Posterior cingulate gyrus (tissue), 11 donors: ENCODE measurements at places on chromosomes 7 and 10.

- no peak for DNase-seq
Observed at GRCh38 chr7:98500764-98501163, 99.9 kb upstream of the BAIAP2L1 start.

DNA sequence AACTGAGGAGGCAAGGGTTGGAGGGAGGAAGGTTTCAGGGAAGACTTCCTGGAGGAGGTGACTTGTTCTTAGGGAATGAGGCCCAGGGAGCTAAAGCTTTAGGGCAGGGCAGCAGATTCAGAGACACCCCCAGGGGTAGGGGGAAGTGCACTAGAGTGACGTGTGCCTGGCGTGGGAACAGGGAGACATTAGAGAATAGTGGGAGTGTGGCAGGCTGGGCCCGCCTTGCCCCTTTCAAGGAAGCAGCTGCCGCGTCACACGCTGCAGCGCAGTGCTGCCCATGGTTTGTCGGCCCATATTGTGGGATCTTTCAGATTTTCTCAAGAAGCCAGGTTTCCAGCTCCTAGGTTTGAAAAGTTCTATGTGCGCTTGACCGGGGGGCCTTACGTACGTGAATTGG lies 139.4 kb downstream of the LHPP start:
- no peak for DNase-seq

DNA sequence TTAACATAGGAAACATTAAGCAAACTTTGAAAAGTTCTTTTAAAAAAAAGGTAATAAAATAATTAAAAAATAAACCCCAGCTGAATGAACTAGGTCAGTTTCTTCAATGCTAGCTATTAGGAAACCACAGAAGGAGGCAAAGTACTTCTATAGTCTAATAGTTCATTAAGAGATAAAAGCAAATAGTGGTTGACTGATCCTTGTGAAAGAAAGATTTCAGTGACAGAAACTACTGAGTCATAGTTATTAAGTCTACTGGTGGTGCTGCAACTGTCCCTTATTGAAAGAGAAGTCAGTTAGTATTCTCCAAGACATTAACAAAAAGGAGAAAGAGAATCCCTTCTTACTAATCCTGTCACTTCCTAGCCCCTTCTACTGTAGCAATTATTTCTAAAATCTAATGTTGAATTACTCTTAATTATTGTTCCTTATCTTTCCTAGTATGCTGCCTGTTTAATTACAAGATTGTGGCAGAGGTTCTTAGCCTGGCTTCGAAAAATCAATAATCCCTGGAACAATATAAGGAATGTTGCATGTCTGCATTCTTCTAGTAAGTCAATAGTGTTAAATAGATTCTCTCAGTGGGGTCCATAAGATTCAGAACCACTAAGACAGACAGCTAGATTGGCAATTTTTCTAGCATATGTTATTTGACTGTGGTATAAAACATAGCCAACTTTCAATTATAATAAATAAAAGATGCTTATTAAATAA lies 18.2 kb downstream of the TCTN3 start:
- no peak for DNase-seq

DNA sequence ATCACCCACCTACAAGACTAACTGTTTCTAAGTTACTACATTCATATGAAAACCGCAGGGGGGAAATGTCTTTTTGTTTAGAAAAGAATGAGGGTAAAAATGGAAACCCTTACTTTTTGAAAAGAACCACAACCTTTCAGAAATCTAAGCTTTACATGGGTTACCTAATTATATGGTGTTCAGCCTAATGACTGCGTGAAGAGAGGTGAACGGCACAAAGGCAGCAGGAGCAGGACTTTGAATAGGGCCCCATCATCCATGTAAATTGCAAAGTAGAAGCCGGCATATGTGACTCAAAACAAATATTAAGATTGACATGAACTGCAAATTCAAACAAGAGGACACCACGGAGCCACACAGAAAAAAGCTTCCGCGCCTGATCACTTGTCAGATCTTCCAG lies 25.1 kb downstream of the NEBL start:
- DNase-seq: no peak

DNA sequence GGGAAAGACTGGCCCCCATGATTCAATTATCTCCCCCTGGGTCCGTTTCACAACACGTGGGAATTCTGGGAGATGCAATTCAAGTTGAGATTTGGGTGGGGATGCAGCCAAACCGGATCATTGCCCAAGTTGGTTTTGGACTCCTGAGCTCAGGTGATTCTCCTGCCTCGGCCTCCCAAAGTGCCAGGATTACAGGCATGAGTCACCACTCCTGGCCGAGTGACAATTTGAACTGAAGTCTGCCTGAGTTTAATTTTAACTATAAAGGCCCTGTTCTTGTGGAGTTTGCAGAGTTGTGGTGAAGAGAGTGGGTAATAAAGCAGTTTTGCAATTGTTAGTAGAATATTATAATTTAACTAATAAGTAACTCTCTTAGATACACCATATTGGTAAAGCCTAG lies 78.3 kb downstream of the GALNT17 start:
- no peak for DNase-seq

DNA sequence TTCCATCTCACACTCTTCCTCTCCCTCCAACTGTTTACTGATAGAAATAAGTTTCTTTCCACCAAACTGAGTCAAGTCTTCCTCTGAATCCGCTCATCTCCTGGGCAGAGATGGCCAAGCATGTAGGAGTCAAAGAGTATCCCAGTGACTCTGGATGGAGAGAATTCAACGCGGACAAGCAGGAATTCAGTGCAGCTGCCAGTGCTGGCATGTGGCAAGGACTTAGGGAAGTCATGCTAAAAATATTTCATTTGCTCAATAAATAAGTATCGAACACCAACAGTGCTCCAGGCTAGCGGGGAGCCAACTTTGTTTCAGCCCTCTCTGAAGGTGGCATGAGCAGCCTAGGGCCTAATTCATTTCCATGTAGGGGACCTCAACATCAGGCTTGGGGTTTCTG lies 351.6 kb upstream of the ZMIZ1 start:
- DNase-seq: no peak

- DNase-seq: no peak
Observed at GRCh38 chr10:34954142-34954541, 136.0 kb downstream of the CUL2 start.

- DNase-seq: no peak
Observed at GRCh38 chr7:151871904-151872303, 5.0 kb downstream of the PRKAG2 start.

- no peak for DNase-seq
Observed at GRCh38 chr10:46220872-46221538, 65.8 kb upstream of the ANTXRL start.

DNA sequence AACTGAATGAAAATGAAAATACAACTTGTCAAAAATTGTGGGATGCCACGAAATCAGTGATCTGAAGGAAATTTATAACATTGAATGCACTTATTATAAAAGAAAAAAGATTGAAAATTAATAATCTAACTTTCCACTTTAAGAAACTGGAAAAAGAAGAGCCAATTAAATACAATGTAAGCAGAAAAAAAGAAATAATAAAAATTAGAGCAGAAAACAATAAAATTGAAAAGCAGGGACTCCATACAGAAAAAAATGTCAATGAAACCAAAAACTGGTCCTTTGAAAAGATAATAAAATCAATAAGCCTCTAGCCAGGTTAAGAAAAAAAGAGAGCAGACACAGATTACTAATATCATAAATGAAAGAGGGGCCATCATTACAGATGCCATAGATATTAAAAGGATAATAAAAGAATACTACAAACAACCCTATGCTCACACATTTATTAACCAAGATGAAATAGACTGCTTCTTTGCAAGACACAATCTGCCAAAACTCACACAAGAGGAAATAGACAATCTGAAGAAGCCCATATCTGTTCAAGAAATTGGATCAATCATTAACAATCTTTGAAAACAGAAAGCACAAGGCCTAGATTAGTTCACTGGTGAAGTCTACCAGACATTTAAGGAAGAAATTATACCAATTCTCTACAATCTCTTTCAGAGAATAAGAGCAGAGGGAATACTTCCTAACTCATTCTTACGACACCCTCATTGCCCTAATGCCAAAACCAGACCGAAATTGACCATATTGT lies 233.8 kb upstream of the NEBL start:
- DNase-seq: no peak

DNA sequence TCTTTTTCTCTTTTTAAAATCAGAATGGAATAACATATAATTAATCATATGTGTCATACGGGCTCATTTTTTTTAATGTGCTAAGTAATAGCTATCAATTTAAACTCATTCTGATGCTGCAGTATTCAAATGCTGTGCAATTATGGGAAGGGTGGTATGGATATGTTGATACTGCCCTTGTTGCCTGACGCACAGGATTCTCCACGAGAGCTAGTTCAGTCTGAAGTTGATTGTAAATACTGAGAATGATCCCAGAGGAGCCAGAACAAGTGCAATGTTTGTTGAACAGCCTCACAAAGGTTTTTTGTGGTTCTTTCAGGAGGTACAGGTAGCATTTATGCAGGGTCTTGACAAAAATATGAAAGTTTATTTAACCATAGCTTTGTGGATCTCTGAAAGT lies 13.4 kb downstream of the NPY start:
- no peak for DNase-seq

- no peak for DNase-seq
Observed at GRCh38 chr10:25972631-25973030, 38.6 kb downstream of the MYO3A start.

DNA sequence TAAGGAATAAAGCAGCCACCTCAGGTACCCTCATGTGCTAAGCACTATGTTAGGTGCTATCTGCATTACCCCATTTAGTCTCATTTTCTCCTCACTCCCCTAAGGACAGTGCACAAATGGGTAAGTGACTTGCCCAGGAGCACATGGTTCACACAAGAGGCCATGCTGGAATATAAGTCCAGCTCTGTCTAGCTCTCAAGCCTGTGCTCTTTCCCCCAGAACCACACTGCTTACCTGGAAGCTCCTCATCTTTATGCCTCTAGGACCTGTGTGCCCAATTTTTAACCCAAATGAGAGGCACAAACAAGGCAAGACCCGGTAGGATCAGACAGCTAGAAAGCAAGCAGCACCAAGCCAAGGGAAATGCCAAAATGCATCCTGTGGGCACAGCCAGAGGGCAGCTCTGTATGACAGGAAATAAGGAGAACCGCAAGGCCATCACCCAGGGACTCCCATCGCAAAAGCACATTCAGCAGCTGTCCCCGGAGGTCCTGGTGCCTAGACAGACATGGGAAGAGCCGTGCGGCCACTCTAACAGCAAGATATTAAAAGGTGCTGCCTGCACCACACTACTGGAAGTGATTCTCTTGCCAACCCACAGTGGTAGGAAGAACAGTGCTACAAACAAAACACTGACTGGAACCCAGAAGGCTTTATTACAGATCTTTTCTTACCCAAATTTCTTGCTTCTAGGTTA lies 88.1 kb downstream of the GSAP start:
- no peak for DNase-seq

- DNase-seq: no peak
Observed at GRCh38 chr7:158067931-158068482, 519.6 kb downstream of the PTPRN2 start.

- DNase-seq: peak; percentile 49
Observed at GRCh38 chr10:70816220-70816894, 609 bp downstream of the SGPL1 start.

GRCh38 chr7:75984130-75985008 lies 10.0 kb downstream of the TMEM120A start:
- DNase-seq: no peak
